ENCODE measurements at places on chromosomes 4 and X.

GRCh38 chrX:148713981-148714380, 213.6 kb downstream of the AFF2 start:
- no peaks in the 10 kb centered on the region for H3K4me1 ChIP-seq
- H3K36me3 ChIP-seq, result no peaks in the 10 kb centered on the region
- H3K27me3 ChIP-seq, result no peaks in the 10 kb centered on the region
- DNase-seq, result no peak

- peaks cover 12% of the 10 kb centered on the region for H3K27me3 ChIP-seq
- H3K4me3 ChIP-seq, result no peak overlapping the region
- DNase-seq, result peak; percentile 19
Measured at GRCh38 chr4:16034010-16034748, 49.6 kb downstream of the PROM1 start.

DNA sequence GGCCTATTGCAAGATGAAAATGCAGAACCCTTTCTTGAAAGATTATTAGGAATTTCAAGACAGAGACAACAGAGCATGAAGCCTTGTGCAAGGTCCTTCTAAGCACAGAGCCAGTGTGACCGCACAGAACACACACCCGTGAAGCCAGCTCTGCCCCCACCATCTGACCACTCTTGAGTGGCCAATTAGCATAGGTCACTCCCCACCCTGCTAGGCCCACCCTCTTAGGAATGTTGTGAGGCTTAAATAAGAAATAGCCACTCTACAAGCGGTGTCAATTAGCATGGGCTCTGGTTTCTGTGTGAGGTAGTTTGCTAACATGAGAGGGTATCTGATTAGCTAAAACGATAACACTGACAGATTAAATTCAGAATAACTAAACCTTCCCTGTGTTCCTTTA, 152.9 kb downstream of the PTTG2 start:
- no peaks in the 10 kb centered on the region for H3K27me3 ChIP-seq
- H3K4me1 ChIP-seq, result peaks cover 7% of the 10 kb centered on the region
- no peak overlapping the region for H3K27ac ChIP-seq
- no peaks in the 10 kb centered on the region for H3K36me3 ChIP-seq

- H3K27me3 ChIP-seq, result no peaks in the 10 kb centered on the region
- no peaks in the 10 kb centered on the region for H3K36me3 ChIP-seq
- no peaks in the 10 kb centered on the region for H3K4me1 ChIP-seq
- DNase-seq, result no peak
- no peak overlapping the region for H3K4me3 ChIP-seq
- H3K27ac ChIP-seq, result no peak overlapping the region
Measured at GRCh38 chr4:11376146-11376545, 52.5 kb downstream of the HS3ST1 start.

- no peaks in the 10 kb centered on the region for H3K4me1 ChIP-seq
- H3K27ac ChIP-seq, result no peak overlapping the region
- H3K4me3 ChIP-seq, result no peak overlapping the region
- peaks cover 8% of the 10 kb centered on the region for H3K27me3 ChIP-seq
- H3K36me3 ChIP-seq, result no peaks in the 10 kb centered on the region
- DNase-seq, result no peak
Measured at GRCh38 chr4:184322328-184323025, 104.8 kb upstream of the ENPP6 start.

DNA sequence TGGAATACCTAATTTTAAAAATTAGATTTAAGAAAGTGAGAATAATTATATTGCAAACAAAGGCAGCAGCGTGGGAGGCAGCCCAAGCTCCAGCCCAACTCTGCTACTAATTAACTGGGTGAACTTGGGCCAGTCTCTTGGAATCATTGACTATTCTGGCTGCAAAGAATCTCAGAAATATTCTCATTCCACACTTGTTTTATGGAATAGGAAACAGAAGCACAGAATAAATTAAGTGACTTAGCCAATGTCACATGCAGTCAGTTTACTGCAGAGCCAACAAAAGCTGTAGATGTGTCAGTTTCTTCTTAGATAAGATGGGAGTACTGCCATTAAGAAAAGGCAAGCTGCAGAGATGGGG, 132.6 kb upstream of the FAM9B start:
- no peak for DNase-seq
- no peaks in the 10 kb centered on the region for H3K27me3 ChIP-seq
- no peak overlapping the region for H3K27ac ChIP-seq
- H3K36me3 ChIP-seq, result no peaks in the 10 kb centered on the region
- H3K4me3 ChIP-seq, result no peak overlapping the region
- H3K4me1 ChIP-seq, result peaks cover 17% of the 10 kb centered on the region

DNA sequence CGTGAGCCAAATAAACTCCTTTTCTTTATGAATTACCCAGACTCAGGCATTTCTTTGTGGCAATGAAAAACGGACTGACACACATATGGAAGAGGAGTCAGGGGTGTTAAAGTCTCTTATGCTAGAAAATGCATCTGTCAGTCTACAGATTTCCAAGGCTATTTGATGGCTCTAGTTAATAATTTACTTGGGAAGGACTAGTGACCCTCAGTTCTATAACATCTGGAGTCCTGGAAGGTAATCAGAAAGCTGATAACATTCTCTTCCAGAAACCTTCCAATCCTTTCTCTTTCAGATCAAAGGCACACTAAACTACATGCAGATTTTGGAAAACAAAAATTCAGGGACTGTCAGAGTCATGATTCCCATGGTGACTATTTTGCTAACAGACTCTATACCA, 142.0 kb upstream of the TEX13D start:
- no peaks in the 10 kb centered on the region for H3K27me3 ChIP-seq
- no peak overlapping the region for H3K4me3 ChIP-seq
- H3K27ac ChIP-seq, result no peak overlapping the region
- no peaks in the 10 kb centered on the region for H3K36me3 ChIP-seq
- no peak for DNase-seq
- H3K4me1 ChIP-seq, result no peaks in the 10 kb centered on the region

DNA sequence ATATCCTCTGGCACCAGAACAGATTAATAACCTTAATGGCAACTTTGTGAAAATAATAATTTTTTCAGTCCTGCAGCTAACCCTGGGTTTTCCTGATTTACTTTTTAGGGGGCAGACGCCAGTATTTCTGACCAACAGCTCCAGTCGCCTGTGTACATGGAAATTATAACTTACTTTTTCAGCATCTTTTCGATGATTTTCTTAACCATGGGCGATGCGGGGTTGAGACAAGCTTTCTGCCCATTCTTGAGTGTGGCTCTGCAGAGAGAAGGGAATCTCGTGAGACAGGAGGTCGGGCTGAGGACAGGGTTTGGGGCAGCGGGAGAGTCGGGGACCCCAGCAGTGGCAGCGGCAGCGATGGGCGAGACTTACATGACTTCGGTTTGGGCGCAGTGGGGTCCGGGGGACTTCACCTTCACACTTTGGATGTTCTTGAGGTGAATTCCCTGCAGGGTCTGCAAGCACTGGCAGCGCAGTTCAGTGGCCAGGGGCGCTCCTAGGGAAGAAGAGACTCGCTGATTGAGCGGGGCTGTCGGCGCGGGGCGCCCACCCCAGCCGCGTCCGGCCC, 484 bp downstream of the CXCL2 start:
- no peaks in the 10 kb centered on the region for H3K36me3 ChIP-seq
- H3K4me3 ChIP-seq, result peak overlapping the region; percentile 92
- DNase-seq, result peak; percentile 48
- 0 out of 2 replicates have a peak, but pooled peaks cover 4% of the 10 kb centered on the region for H3K4me1 ChIP-seq

Measured in GM23248 (cell line).